Stimulated activated CD8-positive, alpha-beta memory T cell treated with anti-CD3 and anti-CD28 coated beads, Interleukin-15, amount 100 ng/mL, for 24 hours (primary cell): ENCODE measurements at places on chromosomes 4 and X.

GRCh38 chr4:153579410-153579809, 104.7 kb upstream of the TLR2 start:
- DNase-seq: no peak

- no peak for DNase-seq
Measured at GRCh38 chrX:136546371-136546781, 14.4 kb downstream of the VGLL1 start.

DNA sequence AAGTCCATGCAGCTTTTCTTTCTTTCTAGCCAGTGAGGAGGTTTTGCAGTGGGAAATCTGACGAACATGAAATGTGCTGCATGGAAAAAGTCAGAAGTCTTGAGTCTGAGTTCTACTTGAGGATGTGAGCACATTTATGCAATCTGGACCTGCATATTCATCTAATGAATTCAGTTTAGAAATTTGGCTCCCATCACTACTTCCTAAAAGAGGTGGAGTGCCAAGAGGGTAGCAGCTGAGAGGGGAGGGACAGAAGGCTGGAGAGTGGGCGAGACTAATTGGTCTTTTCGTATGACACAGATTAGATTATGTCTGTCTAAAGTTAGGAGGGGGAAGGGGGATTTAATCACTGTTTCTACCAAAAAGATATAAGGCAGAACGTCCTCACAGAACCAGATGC, 535.9 kb downstream of the IQCM start:
- no peak for DNase-seq

- DNase-seq: no peak
Measured at GRCh38 chrX:119230850-119231249, 5.2 kb upstream of the PGRMC1 start.

- no peak for DNase-seq
Measured at GRCh38 chr4:150789864-150790263, 207.9 kb downstream of the MAB21L2 start.

DNA sequence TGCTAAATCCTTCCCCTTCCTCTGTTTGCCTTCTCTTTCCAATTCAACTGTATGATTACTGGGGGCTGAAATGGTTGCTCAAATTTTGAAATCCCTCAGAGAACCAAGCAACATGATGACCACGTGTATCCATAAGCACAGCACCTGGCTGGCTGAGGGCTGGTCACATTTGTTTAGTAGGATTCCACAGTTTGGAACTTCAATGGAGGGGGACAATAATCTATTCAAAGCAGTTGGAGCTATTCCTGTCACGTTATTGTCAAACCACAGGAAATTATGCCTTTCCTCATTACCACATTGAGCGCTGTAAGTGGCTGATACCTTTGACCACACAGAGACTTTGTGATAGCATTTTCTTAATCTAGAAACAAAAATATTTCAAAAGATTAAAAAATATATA, 7.0 kb downstream of the TMSB4X start:
- DNase-seq: no peak

GRCh38 chrX:68455151-68455510, 21.8 kb upstream of the OPHN1 start:
- DNase-seq: no peak

DNA sequence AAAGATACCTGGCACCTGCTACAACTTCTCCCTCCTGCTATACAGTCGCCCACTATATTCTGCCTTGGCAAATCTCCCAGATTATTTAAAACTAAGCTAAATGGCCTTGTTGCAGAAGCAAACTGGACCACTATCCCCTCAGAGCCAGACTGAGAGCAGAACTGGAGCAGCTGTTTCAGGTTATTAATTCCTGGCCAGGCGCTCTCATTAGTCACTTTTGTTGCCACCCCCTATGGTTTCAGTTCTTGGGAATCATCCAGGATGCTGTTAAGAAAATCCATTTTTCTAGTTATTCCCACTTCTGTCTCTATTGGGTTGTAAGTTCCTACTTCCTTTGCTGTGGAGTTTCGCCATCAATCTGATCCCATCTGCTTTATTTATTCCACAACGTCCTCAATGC, 30.1 kb downstream of the ADGRA3 start:
- DNase-seq: no peak

GRCh38 chr4:8702020-8702495, 109.5 kb downstream of the CPZ start:
- DNase-seq: no peak

- DNase-seq: no peak
Measured at GRCh38 chrX:38357747-38358673, 5.6 kb downstream of the OTC start.

DNA sequence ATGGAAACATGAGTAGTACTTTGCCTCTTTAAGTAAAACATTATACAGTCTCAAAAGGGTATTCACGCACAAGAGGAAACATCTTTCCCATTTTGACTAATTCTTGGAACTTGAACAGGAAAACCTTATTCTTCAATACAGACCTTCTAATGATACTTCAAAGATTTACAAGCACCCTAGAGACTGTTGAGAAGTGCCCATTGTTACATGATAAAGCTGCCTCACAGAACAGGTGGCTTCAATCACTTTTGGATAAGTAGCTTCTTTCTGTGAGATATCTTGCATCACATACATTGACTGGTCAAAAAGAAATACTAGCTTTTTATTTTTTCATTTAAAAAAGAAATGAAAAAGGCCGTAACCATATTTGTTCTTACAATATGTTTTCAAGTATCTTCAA, 219.4 kb downstream of the EPHA5 start:
- DNase-seq: no peak

DNA sequence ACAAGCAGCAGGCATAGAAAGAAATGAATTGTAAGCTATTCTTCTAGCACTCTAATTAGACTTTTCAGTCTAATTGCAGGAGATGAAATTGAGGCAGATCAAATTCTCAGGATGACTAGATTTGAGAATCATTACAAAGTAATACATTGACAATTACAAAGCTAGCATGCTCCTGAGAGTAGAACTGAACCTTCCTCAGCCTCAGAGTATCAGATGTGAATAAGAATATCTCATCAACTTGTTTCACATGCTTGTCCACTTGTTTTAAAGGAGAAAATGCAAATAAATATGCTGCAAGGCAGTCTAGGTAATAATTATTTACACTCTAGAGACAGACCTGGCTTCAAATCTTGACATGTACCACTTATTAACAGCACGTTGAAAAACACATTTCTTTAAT, 491.0 kb upstream of the MAGEB2 start:
- no peak for DNase-seq

DNA sequence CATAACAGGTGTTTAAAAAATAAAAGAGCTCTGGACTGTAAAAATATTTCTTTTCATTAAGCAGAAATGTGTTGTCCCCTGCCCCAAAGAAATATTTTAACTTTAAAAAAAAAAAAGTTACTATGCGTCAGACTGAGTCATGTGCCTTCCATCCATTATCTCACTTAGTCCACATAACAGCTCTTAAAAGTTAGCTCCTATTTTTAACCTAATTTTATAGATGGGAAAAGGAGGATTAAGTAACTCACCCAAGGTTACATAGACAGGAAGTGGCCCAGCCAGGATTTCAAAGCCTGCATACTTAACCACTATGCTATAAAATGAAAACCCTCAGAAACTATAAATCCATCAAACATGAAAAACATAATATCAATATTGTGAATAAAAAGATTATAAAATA, 97.7 kb downstream of the MANBA start:
- DNase-seq: no peak

DNA sequence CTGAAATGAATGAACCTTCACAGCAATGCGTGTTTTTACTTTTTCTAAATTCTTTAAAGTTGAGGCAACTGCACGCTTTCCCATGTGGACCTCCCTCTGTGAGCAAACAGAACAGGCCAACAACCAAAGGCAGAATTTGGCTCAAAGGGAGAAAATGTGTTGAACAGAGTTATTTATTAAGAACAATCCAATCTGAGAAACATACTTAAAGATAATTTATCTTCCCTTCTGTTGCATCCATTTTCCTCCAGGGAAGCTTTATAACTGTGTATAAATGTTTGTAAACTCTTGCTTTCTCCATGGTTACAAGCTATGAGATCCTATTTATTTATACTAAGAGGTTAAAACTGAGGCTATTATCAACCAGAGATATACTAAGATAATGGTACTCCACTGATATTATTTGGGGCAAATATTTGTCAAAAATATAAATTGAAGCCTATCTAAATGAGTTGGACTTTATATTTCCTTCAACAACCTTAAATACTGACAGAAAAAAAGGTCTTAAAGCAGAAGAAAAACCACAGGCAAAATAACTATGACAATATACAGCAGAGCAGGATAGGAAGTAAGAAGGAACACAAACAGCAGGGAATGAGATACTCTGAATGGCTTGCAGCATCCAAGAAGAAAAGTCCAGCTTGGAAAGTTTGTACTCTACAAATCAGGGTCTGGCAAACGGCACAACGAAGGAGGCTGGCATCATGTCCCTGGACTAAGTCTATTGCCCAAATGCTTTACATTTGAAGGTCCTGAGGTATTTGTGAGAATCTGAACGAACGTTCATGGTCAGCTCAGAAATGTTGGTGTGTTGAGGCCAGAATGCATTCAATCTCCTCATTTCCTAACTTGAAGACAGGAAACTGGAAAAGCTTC, 663.2 kb upstream of the INTU start:
- no peak for DNase-seq

DNA sequence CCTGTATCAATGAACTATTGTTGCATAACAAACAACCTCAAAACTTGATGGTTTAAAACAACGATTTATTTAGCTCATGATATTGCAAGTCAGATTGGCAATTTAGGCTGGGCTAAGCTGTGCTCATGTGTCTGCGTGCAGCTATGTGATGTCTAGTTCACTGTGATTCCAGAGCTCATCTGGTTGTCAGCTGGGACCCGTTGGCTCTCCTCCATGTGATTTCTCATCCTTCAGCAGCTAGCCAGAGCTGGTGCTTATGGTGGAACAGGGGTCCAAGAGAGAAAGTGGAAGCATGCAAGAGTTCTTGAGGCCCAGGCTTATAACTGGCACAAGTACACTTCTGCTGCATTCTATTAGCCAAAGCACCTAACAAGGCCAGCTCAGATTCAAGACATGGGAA, 28.8 kb upstream of the TRPC3 start:
- no peak for DNase-seq

DNA sequence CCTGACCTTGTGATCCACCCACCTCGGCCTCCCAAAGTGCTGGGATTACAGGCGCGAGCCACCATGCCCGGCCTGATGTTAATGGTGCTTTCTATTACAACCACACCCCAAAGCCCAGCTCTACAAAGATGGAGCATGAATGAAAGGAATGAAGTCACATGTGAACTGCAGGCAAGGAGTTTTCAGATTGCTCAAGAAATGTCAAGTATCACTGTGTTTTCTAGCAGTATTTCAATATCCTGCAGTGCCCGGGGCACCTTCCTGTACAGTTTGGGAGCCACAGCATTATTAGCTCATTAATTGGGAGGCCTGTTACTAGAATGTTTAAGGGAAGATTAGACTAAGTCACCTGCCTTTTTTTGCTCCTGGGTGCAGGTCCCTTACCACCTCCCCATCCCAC, 40.1 kb downstream of the PRIMPOL start:
- no peak for DNase-seq
